Glutamatergic neuron (in vitro differentiated cells): ENCODE measurements at places on chromosomes 3 and 15. TPM values are rescaled to one million over a fixed set of nuclear protein-coding genes. Genes with fewer than 3 reads are reported as not detected.

- DNase-seq = no peak
These were observed 3.2 kb upstream of the SIAH2 start for GRCh38 chr3:150765949-150766720.

GRCh38 chr15:48144889-48145288 lies 24.1 kb downstream of the SLC24A5 start:
- DNase-seq = no peak

DNA sequence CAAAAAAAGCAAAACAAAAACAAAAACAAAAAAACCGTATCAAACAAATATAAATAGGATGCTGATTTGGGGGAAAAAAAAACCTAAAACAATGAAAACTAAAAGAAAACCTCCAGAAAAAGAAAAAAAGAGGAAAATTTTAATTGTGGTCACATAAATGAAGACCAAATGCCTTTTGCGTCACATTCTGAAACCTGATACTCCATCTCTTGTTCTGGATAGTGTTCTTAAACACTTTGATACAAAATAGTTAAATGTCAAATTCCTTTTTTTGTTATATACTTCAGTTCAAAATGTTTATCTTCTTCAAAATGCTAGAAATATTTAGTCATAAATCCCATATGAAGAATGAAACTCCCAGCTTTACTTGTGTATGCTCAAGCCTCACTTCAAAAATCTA lies 31.0 kb downstream of the COPS2 start:
- DNase-seq = no peak

GRCh38 chr3:99620976-99621375 lies 17.4 kb upstream of the COL8A1 start:
- DNase-seq = no peak

DNA sequence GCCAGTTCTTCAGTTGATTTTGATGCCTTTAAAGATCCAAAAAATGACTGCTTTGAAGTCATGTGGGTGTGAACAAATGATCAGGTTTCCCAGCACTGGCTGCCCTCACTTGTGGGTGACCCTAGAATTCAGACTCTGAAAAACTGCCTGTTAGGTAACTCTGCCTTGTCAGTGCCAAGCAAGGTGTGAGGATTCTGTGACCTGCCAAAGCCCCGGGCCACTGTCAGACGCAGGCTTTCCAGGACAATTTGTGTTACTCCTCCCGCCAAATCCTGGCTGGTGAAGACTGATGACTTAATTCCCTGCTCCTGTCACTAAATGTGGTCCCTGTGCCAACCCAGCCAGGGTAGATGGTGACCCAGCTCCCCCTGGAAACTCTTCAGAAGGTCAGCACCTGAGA lies 99.2 kb upstream of the PSMD6 start:
- DNase-seq = no peak

- no peak for DNase-seq
These were observed 326.4 kb downstream of the SV2B start for GRCh38 chr15:91426412-91426811.

GRCh38 chr15:86538141-86538540 lies 458.5 kb downstream of the AGBL1 start:
- no peak for DNase-seq

DNA sequence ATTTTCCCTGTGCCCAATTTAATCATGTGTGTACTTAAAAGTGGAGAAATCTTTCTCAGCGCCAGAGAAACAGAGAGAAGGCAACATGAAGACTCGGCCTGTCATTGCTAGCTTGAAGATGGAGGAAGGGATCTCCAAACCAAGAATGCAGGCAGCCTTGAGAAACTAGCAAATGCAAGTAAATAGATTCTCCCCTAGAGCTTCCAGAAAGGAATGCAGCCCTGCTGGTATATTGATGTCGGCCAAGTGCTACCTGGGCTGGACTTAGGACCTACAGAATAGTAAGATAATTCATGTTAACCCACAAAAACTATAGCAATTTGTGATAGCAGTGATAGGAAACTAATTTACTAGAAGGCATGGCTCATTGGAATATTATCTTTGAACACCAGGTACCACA lies 150.9 kb upstream of the ABI3BP start:
- no peak for DNase-seq

DNA sequence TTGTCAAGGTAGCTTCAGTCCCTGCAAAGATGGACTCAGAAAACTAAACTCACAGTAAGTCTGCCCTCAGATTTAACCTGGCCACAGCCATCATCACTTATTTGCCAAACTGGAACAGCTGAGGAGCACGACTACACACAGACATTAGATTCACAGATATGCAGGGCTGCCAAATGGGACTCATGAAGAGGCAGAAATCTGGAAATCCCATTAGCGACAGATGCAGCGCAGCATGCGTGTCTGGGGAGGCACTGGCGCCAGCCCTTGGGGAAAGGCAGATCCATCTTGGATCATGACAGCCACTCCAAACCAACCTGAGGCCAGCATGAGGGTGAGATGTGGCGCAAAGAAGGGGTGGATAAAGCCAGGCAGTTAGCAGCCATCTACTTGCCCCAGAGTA lies 160.7 kb upstream of the TSC22D2 start:
- DNase-seq = peak; percentile 75

DNA sequence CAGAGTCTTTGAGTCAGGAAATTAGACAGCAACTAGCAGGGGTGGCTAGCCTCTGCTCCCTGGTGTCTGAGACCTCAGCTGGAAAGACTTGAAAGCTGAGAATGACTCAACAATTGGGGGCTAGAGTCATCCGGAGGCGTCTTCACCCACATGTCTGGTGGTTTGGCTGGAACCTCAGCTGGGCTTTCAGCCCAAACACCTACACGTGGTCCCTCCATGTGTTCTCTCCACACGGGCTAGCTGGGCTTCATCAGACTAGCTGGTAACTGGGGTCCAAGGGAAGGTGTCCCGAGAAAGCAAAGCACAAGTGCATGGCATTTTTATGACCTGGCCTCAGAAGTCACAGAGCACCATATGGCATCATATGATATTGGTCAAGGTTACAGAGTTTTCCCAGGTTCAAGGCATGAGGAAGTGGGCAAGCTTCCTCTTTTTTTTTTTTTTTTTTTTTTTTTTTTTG lies 19.9 kb upstream of the ABHD2 start:
- DNase-seq = no peak

DNA sequence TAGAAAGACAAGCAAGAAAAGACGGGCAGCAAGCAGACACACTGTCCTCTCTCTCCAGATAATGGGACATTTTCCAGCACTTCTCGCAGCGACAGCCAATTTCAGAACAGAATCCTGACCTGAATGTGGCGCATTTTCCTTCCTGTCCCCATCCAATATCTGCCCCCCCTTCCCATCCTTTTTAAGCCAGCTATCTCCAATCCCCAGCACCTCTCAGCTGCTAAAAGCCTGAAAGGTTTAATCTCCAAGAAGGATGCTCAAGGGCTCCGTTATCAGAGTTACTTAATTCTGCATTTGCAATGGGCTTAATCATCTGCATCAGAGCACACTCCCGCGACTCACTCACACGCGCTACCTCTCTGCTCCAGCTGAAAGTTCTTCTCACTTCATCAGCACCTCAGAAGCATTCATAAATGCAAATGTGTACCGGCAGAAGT lies 50.5 kb downstream of the SRGAP3 start:
- DNase-seq = no peak

The UNC45A gene
- total RNA-seq = 65.1 TPM

The TGFBR2 gene
- 0.96 TPM for total RNA-seq
